ENCODE measurements at places on chromosomes 13 and 19.

- peak; percentile 8 for DNase-seq
Measured at GRCh38 chr13:22114630-22115311, 443.9 kb downstream of the FGF9 start.

DNA sequence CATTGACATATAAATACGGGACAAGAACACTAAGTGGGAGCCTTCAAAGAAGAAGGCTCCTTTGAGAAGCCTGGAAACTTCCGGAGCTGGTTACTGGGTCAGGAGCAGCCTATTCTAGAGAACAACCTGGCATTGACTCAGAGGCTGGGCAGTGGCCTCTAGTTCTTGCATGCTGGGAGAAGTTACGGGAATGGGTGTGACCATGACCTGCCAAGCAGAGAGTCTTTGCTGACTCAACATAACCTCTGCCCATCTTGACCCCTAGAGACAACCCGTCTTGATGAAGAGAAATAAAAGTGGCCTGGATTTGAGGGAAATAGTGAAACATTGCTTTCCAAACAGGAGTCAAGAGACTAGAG, 21.0 kb downstream of the STARD13 start:
- DNase-seq, result no peak

DNA sequence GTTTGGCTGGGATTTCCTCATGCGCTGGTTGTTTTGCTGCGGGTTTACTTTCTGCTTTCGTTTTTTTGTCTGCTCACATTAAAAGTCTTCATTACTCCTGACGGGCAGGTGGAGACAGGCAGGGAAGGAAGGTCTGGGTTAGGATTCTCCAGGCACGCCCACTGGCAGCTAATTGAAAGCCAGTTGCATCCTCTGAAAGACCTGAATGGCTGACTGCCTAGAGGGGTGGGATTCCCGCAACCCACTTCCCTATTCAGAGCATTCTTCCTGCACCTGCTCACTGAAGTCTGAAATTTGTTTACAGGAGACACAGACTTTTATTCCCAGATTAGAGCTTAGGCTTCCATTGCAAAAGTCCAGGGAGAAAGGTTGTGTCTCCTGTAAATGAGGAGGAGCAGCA, 172.0 kb downstream of the UQCRFS1 start:
- DNase-seq, result no peak

DNA sequence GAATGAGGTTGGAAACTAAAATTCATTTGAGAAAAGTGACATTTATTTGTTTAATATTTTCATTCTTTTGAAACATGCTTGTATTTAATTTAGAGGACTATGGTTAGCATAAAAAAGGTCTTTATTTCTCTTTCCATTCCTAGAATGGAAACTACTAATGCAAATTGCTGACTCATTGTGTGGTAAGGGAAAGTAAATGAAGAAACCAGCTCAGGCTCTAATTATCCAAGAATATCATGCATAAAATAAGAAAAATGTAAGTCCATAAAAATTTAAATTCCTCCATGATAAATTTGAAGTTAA, 777.0 kb upstream of the SLITRK1 start:
- no peak for DNase-seq

DNA sequence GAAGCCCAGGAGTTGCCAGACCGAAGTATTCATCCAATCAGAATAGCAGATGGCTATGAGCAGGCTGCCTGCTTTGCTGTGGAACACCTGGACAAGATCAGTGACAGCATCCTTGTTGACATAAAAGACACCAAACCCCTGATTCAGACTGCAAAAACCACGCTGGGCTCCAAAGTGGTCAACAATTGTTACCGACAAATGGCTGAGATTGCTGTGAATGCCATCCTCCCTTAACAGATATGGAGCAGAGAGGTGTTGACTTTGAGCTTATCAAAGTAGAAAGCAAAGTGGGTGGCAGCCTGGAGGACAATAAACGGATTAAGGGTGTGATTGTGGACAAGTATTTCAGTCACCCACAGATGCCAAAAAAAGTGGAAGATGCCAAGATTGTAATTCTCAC, 250.3 kb upstream of the OBI1 start:
- no peak for DNase-seq

- DNase-seq, result peak; percentile 31
Measured at GRCh38 chr19:12721656-12722565, 1.8 kb downstream of the TNPO2 start.

- no peak for DNase-seq
Measured at GRCh38 chr19:56683116-56683515, 11.6 kb upstream of the ZNF835 start.

- no peak for DNase-seq
Measured at GRCh38 chr19:4199699-4200293, 17.3 kb downstream of the ANKRD24 start.

GRCh38 chr19:23399443-23399842, 4.2 kb upstream of the ZNF91 start:
- DNase-seq, result no peak

GRCh38 chr13:40228496-40228895, 437.9 kb downstream of the FOXO1 start:
- no peak for DNase-seq

DNA sequence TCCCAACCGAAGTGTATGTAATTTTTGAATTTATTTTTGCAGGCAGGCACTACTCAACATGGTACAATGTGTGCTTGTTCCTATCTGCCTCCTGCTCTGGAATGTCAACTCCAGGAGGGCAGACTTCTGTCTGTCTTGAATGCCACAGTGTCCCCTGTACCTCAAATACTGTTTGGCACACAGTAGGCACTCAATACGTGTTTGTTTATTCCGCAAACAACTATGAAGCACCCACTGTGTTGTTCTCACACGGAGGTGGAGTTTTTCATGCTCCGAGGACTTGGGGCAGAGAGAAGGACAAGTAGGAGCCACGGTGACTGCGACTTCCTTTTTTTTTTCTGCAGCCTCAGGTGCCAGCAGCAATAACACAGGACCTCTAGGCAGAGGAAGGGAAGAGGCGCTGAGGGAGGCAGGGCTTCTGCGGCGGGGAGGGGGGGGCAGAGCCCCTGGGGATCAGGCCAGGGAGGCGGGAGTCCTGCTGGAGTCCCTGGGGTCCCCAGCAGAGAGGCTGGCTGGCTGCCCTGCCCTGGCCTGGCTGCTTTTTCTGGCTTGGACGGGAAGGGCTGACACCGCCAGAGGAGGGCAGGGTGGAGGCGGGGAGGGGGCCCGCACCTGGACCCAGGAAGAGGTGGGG, 29.3 kb upstream of the TNFAIP8L1 start:
- DNase-seq, result no peak

DNA sequence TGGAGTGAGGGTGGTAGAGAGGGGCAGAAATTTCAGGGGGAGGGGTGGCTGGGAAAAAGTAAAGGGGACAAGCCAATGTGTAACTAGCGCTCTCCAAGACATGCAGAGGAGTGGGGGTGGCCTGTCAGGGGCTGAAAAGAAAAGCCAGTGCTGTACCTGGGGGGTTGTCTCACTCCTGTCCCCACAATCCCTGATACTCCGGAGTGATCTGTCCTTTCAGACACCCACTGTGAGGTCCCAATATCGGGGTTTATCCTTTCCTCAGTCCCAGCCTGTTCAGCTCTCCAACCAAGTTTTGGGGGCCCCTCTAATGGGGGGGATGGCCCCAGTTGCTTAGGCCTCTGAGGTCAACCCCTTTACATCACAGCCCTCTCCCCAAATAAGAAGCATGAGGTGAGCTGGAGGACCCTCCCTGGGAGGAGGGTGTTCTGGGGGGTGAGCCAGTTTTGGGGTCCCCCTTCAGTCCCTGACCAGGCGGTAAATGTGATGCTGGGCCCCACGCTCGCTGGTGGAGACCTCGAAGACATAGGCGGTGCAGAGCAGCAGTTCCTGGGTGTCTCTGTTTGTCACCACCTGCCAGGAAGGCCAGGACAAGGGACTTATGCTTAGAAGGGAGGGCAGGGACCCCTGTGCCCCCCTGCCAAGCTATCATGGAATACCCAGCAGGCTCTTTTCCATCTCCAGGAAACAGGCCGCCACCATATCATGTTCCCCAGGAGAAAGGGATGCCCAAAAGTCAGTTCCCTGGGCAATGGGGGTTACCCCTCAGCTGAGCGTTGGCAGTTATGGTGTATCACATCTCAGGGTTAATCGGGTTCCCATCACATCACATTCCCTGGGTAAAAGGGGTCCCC, 5.9 kb downstream of the CD37 start:
- DNase-seq, result no peak

DNA sequence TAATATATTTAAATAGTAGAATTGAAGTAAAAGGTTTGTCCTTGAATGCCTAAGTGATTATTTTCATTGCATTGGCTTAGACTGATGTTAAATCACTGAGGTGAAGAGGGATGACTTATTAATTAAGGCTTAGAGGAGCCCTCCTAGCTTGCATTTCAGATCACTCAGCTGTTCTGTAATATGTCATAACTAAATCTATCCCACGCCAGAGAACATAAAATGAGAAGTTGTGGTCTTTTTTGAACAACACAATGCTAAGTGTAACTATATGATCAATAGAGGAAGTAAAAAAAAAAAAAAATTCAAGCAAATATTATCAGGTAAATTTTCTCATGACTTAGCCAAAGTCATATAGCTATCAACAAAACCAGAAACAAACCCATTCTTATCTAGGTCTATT, 752.2 kb downstream of the GPC5 start:
- no peak for DNase-seq

- peak; percentile 96 for DNase-seq
Measured at GRCh38 chr13:99501184-99501847, at the start of gene TM9SF2. TM9SF2 (plus strand) TSS chr13:99501472; CDS start chr13:99501607, 135 bp downstream.

- DNase-seq, result no peak
Measured at GRCh38 chr19:38035515-38036495, 128.8 kb downstream of the SIPA1L3 start.

DNA sequence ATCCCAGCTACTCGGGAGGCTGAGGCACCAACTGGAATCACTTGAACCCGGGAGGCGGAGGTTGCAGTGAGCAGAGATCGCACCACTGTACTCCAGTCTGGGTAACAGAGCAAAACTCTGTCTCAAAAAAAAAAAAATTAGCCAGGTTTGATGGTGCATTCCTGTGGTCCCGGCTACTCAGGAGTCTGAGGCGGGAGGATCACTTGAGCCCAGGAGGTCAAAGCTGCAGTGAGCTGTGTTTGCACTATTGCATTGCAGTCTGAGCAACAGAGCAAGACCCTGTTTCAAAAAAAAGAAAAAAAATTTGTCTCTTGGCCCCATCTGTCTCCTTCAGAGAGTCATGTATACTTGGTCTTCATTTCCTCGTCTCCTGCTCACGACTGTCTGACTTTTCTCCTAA, 1.6 kb downstream of the CCDC97 start:
- DNase-seq, result no peak

GRCh38 chr19:13521066-13521465, 14.8 kb upstream of the CACNA1A start:
- no peak for DNase-seq

DNA sequence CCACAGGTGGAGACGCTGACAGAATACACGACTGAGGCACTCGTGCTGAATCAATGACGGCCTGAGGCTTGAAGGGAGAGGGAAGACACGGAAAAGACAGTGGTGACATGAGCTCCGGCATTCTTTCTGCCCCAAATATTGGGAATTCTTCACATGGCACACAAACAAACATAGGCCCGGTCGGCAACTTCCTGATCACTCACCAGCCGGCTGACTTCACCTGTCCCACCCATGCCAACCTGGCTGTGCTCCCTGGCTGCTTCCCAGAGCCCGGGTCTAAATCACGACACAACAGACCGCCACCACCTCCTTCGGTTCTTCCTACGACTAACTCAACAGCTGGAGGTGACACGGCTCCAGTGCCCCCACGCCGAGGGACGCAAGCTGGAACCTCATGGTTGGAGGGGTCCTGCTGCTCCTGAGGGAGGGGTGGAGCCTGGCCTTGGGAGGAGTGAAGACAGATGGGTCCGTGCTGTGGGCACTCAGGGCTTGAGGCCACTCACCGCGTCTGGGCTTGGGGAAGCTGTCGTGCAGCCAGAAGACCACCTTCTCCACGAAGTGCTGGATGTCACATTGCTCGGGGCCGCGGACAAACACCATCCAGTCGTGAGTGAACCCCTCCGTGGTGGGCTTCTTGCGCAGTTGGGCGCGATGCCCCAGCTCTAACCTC, 9.6 kb downstream of the MLLT1 start:
- no peak for DNase-seq

DNA sequence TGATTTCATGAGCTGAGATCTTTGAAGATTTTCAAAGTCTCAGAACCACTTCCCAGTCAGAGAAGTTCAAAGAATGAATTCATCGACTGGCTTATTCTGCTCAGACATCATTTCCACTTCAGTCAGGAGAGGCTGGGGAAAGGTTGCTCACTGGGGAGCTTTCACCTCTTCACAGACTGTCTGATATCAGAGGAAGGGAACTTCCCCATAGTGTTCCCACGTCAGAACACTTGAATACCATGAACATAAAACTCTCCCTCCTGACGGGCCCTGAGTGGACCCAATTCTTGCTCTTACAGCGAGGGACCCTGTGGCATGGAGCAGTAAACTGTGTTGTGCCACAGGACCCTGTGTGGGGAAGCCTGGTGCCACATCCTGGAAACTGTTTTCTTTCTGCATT, 492.6 kb downstream of the COG6 start:
- no peak for DNase-seq

DNA sequence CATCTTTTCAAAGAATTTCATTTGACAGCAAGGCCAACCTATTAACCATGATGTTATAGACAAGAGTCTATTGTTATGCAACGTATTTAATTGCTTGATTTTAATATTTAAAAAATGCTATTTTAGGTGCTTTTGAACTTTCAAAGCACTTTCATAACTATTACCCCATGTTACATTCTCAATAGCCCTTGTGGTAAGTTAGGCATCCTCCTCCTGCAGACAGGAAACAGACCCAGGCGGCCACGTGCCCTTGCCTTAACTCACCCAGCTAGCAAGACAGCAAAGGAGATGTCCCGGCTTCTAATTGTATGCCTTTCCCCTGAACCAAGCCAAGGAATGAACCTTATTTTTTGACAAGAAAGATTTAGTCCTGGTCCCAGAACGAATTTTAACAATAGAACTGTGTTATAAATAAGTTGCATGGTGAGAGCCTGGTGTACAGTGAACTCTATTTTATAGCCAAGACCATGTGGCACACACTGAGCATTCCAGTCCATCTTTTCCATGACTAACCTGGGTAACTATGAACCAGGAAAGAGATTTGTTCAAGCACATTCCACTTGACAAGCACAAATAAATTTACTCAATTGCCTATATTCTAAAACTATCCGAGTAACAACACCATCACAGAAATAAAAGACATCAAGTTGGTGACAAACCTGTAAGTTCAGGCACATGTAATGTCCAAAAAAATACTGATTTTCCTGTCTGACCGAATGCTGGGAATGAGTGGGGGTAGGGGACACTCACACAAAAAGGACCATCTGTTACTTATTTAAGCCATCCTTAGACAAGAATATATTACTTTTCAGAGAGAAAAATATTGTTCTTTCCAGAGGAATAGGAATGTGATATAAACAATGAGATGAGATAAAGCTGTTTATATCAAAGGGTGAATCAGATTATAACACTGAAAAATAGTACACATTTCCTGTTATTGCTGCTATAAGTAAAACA, 163.0 kb downstream of the EFNB2 start:
- DNase-seq, result no peak

- DNase-seq, result no peak
Measured at GRCh38 chr13:19766591-19766990, 16.2 kb downstream of the PSPC1 start.

- DNase-seq, result no peak
Measured at GRCh38 chr13:110125157-110125556, 181.8 kb downstream of the COL4A1 start.

GRCh38 chr19:28426730-28427225, 786.2 kb downstream of the UQCRFS1 start:
- no peak for DNase-seq

Data from T follicular helper cell (primary cell).